ENCODE measurements at places on chromosomes 7 and 10.

DNA sequence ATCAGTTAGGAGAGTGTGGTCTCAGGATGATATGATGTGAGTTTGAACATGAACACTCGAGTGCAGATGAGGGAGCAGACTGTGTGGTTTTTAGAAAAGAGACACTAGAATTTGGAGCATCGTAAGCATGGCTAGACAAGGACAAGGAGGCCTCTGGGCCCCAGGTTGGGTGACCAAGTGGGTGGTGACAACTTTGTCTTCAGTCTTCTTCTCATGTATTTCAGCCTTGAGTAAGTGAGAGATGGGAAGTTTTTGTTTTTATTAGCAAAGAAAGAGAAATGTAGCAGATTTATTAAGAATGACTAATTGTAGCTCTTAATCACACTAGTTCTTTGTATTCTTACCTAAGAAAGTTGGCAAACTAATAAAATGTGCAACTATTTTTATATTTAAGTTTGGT, 16.3 kb downstream of the TES start:
- H3K36me3 ChIP-seq, result peaks cover 2% of the 10 kb centered on the region
- DNase-seq, result no peak
- H3K27me3 ChIP-seq, result no peaks in the 10 kb centered on the region
- peak overlapping the region; percentile 10 for H3K27ac ChIP-seq

GRCh38 chr10:124342136-124342820, 76.4 kb downstream of the OAT start:
- no peaks in the 10 kb centered on the region for H3K27me3 ChIP-seq
- no peak overlapping the region for H3K4me3 ChIP-seq
- H3K36me3 ChIP-seq, result no peaks in the 10 kb centered on the region
- no peak overlapping the region for H3K27ac ChIP-seq
- peaks cover 7% of the 10 kb centered on the region for H3K4me1 ChIP-seq

DNA sequence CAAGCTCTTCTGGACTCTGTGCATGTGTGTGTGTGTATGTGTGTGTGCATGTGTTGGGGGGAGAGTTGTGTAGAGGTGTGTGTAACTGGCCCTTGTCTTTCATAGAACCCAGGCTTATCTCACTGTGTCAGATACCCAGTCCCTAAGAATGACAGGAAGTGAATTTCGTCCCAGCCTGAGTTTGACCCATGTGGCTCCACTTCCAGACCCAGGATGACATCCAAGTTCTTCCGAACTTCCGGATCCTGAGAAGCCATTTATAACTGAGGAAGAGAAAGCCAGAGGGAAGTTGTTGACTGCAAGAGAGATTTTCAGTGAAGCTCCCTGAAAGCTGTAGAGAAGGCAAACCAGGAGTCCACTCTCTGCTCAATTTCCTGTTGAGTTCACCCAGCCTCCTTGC, 53.2 kb downstream of the ADRB1 start:
- H3K27me3 ChIP-seq, result peaks cover 45% of the 10 kb centered on the region
- DNase-seq, result no peak
- H3K27ac ChIP-seq, result no peak overlapping the region
- no peaks in the 10 kb centered on the region for H3K36me3 ChIP-seq

- H3K27me3 ChIP-seq, result peaks cover 11% of the 10 kb centered on the region
Observed at GRCh38 chr10:120221873-120222485, 235.0 kb upstream of the PLPP4 start.

- H3K36me3 ChIP-seq, result peaks cover 1% of the 10 kb centered on the region
- H3K4me3 ChIP-seq, result no peak overlapping the region
- no peaks in the 10 kb centered on the region for H3K27me3 ChIP-seq
- H3K4me1 ChIP-seq, result no peaks in the 10 kb centered on the region
- H3K27ac ChIP-seq, result no peak overlapping the region
- DNase-seq, result no peak
Observed at GRCh38 chr10:22071332-22071731, 67.8 kb upstream of the DNAJC1 start.

DNA sequence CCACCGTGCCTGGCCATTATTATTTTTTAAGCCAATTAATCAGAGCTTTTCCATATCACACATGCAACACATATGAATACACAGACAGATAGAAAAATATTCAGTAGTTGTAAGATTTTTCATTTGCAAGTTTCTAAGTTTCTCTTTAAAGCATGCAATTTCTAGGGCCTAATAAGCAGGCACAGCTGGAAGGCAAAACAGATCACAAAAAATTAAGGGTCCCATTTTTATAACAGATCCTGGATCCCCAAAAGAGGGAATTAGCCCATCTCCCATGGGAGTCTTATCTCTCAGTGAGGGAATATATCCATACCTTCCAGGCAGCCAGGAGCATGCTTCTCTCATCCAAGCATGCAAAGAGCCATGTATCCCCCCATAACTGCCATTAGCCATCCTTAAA, 31.2 kb upstream of the ZNF365 start:
- H3K27me3 ChIP-seq, result no peaks in the 10 kb centered on the region
- no peaks in the 10 kb centered on the region for H3K4me1 ChIP-seq
- H3K4me3 ChIP-seq, result no peak overlapping the region
- H3K36me3 ChIP-seq, result peaks cover 4% of the 10 kb centered on the region
- no peak for DNase-seq

DNA sequence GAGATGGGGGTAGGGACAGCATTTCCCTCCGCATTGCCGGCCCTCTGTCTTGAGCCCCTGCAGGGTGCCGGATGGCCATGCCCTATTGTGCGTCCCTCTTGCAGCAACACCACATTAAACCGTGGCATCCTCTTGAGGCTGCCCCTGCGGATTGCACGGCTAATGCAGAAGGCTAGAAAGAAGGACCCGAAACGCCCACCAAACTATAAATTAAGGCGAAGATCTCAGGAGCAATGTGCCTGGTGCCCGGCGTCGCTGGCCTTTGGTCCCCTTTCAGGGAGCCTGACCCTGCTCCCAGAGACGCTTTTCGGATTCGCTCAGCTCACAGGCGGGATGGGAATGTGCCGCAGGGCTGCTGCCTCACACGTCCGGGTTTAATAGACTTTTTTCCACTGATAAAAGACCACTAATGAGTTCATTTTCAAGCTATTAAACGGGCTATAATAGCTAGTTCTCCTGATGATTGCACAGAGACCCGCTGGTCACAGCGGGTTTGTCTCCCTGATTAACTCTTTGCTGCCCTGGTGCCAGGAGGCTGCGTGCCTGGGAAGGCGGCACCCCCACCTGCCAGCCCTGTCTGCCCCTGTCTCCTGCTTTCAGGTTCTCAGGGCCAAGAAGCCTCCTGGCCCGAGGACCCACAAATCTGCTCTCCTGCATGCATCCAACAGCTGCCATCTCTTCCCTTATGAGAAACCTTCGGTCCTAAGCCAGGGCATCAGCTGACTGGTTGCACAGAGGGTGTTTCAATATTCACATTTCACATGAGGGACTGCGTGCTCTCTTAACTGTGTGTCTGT, 128.3 kb downstream of the ADARB2 start:
- no peak overlapping the region for H3K27ac ChIP-seq
- no peaks in the 10 kb centered on the region for H3K4me1 ChIP-seq
- DNase-seq, result no peak
- H3K4me3 ChIP-seq, result no peak overlapping the region
- no peaks in the 10 kb centered on the region for H3K36me3 ChIP-seq
- H3K27me3 ChIP-seq, result peaks cover 80% of the 10 kb centered on the region

GRCh38 chr10:123808906-123809305, 82.7 kb downstream of the CPXM2 start:
- peaks cover 6% of the 10 kb centered on the region for H3K27me3 ChIP-seq
- no peak for DNase-seq
- H3K27ac ChIP-seq, result no peak overlapping the region
- H3K36me3 ChIP-seq, result no peaks in the 10 kb centered on the region

DNA sequence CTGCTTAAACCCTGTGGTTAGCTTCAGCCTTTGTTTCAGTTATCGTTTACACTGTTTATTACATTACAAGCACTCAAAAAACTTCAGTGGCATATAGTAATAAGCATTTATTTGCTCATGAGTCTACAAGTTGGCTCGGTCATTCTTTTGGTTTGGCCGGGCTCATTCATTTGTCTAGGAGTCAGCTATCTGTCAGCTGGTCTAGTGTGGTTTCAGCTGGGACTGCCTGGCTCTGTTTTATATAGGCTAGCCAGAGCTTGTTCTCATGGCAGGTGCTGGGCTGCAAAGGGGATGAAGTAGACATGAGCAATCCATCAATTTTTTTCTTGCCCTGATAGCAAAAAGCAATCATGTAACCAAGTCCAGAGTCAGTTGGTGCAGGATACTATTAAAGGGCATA, 103.6 kb downstream of the MKLN1 start:
- no peaks in the 10 kb centered on the region for H3K27me3 ChIP-seq
- no peak overlapping the region for H3K4me3 ChIP-seq
- DNase-seq, result no peak
- peak overlapping the region; percentile 25 for H3K27ac ChIP-seq

DNA sequence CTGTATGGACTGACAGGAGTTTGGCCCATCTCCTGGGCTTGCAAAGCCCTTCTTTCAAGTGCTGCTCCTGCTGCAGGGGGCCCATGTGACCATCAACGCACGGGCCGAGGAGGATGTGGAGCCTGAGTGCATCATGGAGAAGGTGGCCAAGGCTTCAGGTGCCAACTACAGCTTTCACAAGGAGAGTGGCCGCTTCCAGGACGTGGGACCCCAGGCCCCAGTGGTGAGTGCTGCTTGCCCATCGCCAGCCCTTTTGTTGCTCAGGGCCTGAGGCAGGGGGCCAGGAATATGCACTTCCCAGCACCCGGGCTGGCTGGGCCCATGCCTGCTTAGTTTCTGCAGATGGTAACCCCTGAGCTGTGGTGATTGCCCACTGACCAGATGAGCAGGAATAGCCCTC, 8.7 kb downstream of the PGAM2 start:
- H3K36me3 ChIP-seq, result peaks cover 44% of the 10 kb centered on the region
- no peak overlapping the region for H3K4me3 ChIP-seq
- no peaks in the 10 kb centered on the region for H3K4me1 ChIP-seq
- no peak for DNase-seq
- H3K27ac ChIP-seq, result no peak overlapping the region
- H3K27me3 ChIP-seq, result no peaks in the 10 kb centered on the region

DNA sequence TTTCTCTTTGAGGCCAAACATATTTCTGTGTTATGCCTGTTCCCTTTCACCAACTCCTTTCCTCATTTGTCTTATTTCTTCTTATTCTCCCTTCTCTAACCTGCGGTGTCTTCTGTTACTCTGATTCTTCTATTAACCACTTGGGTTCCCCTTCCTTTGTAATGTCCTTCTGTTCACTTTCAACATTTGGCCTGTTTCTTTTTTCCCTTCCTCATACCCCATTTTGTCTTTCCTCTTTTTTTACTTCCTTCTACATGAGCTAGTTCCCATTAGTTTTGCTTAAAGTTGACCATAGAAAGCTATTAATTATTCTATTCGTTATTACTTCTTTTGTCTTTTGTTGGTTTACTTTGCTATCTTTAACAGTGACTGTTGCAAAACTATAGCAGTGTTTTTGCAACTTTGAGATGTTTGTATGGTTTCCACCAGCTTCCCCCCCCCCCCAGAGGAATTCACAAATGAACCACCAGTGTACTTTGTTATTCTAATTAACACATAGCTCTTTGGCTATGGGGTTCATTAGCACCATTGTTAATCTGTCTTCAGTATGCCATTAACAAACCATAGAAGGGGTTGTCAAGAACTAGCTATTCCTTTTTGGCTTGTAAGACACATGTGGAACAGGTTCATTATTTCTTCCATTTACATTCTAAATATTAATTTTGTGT, 2.9 kb downstream of the LRGUK start:
- H3K27me3 ChIP-seq, result peaks cover 74% of the 10 kb centered on the region
- peaks cover 12% of the 10 kb centered on the region for H3K4me1 ChIP-seq
- DNase-seq, result no peak
- no peak overlapping the region for H3K27ac ChIP-seq
- H3K4me3 ChIP-seq, result no peak overlapping the region

- peaks cover 9% of the 10 kb centered on the region for H3K27me3 ChIP-seq
- no peaks in the 10 kb centered on the region for H3K4me1 ChIP-seq
- no peaks in the 10 kb centered on the region for H3K36me3 ChIP-seq
- H3K4me3 ChIP-seq, result no peak overlapping the region
- DNase-seq, result no peak
Observed at GRCh38 chr10:6863381-6863780, 283.3 kb upstream of the PRKCQ start.

GRCh38 chr7:144820552-144820951, 15.3 kb downstream of the TPK1 start:
- no peak for DNase-seq
- no peak overlapping the region for H3K4me3 ChIP-seq
- no peaks in the 10 kb centered on the region for H3K27me3 ChIP-seq
- no peaks in the 10 kb centered on the region for H3K36me3 ChIP-seq

DNA sequence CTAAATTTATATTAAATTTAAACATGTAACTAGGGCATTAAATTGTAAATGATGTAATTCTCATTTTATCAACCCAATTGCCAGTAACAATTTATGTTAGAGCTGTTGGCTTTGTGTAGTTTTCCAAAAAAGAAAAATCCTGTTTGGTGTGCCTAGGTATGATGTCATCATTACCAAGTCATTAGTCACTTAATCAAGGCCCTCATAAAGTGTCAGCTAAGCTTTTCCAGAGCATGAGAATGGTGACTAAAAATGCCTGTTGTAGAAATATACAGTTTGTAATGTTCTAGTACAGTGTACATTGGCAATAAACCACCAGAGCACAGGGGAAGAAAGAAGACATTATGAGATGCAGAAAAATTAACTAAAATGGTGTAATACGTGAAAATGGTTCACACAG, 593.8 kb upstream of the ANKRD30A start:
- no peak for DNase-seq
- H3K4me1 ChIP-seq, result no peaks in the 10 kb centered on the region
- peaks cover 2% of the 10 kb centered on the region for H3K36me3 ChIP-seq

DNA sequence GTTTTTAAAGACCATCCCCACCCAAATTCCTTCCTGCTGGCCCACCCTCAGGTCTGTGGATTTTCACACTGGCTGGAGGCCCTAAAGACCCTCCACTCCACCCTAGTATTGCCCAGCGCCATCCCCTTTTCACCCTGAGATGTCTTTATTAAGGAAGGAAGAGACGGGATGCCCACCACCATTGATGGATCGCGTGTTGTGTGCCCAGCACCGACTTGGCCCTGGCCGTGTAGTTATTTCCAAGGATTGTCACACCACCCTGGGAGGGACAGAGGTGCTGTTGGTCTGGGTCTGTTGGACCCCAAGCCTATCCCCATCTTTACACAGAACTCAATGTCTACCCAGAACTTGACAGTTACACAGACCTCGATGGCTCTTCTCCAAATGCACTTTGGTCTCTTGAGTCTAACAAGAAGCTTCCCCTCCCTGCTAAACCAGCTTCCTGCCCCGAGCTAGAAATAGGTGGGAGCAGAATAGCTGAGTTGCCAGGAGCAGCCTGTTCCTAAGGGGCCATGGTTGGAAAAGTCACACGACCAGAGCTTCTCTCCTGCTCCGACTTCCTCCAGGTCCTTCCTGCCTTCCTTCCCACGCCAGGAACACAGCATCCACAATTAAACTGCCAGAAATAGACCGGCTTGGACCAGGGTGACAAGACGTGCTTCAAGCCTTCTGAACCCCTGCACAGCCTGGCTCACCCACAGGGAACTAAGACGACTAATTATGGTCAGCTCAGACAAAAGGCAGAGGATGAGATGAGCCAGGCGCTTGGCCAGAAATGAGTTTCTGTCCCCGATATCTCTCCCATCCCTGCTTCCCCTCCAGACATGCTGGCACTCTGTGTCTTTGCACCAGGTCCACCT, 139.5 kb upstream of the CHST15 start:
- no peaks in the 10 kb centered on the region for H3K4me1 ChIP-seq
- DNase-seq, result no peak
- H3K27me3 ChIP-seq, result peaks cover 7% of the 10 kb centered on the region
